Hindlimb muscle (tissue), 1 donor: ENCODE measurements at places on chromosomes 12 and 14.

DNA sequence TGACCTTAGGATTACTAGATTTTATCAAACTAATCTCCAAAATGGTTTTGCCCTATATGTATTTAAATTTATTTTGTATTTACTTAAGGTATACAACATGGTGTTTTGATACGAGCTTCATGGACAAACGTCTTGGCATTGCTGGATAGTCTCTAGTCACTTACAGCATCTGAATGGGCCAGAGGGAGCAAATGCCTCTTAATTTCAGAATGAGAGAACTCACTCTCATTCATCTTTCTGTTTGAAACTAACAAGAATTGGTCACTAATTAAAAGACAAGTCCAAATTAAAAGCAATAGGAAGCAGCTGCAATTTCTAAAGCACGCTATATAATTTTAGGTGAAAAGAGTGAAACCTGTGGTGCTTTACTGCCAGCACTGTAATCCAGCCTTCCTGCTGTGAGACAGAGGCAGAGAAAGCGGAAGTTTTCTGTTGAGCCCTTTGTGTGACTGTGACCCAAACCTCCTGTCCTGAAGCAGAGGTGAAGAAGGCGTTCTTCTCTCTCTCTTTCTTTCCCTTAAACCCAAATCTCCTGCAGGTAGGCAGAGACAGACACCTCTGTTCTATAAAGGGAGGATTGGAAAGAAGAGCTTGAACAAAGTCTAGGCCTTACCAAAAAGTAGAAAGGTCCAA, 184.6 kb upstream of the NAV3 start:
- DNase-seq = no peak

DNA sequence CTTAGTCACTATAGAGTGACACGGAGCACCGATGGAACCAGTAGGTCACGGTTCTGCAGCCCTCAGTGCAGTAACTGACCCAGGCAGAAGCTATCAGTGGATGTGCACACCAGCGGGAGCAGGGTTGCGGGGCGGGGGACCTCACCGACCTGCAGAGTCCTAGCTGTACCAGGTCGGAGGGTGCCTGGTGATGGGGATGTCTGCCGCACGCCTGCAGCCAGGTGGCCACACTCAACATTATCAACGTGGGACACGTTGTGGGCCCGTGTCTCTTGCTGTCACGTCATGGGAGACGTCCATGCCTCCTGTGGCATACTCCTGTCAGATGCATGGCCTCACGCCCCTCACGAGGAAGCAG, 55.2 kb downstream of the ADGRD1 start:
- DNase-seq = no peak

DNA sequence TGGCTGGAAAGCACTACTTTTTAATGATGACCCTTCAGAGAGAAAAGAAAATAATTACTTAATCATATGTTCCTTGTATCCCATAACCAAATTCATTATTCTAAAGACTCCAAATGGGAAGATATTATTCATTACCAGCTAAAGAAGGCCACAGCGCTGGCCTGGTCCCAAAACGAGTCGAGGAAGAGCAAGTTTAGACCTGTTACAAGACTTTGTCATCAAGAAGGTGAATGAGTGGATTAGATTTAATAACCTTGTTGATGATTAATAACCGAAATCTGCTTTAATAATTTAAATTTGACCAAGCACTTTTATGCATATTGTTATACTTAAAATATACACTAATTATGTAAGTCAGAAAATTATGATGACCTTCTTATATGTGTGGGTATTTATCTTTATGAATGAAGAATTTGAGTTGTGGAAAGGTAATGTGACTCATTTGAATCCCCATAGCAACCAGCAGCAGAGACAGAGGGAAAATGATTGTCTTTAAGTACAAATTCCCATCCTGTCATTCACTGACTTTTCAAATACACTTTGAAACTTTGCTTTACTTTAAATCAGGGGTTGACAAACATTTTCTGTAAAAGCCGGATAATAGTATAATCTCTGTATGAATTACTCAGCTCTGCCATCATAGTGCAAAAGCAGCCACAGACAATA, 200.3 kb upstream of the NPAS3 start:
- DNase-seq = no peak

DNA sequence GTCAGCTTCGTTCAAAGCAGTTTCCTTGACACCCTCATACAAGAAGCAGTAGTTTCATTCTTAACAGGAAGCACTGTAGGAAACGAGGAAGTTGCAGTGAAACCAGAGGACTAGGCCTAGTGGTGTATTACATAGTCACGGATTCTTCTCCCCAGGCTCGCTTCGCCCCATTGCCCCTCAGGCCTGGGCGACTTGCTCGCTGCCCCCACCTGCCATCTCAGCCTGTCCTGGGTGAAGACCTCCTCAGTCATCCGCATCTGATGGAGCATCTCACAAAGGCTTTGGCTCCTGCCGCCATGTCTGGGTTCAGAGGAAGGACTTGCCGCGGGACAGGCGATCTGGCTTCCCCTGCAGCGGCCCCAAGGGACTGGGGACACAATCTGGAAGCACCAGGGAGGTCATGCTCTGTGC, 93.5 kb downstream of the LMNTD1 start:
- no peak for DNase-seq

DNA sequence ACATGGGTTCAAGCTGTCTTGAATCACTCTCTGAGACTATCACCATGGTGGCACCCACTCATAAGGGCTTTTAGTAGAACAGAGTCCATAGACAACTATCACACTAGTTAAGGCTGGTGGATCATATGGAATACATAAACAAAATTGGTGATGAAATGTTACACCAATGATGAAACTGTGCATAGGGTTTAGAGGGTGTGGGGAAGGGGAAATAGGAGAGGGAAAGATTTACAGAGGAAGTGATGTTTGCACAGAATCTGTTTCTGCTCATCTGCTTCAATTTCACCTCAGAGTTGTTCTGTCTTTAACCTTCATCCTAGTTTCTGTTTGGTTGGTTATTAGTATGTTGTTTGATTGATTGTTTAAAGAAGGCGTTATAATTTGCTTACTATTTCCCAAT, 2.4 kb upstream of the RXYLT1 start:
- no peak for DNase-seq
